ENCODE measurements at places on chromosomes 3 and 15.

- no peak for DNase-seq
Measured at GRCh38 chr15:71538181-71538580, 272.2 kb upstream of the NR2E3 start.

DNA sequence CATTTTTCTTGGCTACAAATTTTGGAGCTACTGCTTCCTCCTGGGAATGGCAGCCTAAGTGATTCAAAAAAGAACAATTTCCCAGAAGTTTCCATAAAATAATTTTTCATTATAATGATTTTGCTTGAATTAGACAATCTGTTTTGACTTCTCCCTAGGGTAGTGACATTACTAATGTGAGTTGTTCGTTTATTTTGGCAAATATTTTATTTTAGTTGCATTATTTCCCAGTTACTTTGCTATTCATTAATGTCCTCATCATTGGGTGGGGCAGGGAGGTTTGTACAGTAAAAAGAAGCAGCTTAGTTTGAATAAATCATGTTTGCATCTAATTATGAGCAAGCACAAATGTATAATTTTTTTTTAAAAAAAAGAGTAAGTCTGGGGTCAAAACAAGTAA, 686.6 kb downstream of the ROBO2 start:
- DNase-seq = no peak

DNA sequence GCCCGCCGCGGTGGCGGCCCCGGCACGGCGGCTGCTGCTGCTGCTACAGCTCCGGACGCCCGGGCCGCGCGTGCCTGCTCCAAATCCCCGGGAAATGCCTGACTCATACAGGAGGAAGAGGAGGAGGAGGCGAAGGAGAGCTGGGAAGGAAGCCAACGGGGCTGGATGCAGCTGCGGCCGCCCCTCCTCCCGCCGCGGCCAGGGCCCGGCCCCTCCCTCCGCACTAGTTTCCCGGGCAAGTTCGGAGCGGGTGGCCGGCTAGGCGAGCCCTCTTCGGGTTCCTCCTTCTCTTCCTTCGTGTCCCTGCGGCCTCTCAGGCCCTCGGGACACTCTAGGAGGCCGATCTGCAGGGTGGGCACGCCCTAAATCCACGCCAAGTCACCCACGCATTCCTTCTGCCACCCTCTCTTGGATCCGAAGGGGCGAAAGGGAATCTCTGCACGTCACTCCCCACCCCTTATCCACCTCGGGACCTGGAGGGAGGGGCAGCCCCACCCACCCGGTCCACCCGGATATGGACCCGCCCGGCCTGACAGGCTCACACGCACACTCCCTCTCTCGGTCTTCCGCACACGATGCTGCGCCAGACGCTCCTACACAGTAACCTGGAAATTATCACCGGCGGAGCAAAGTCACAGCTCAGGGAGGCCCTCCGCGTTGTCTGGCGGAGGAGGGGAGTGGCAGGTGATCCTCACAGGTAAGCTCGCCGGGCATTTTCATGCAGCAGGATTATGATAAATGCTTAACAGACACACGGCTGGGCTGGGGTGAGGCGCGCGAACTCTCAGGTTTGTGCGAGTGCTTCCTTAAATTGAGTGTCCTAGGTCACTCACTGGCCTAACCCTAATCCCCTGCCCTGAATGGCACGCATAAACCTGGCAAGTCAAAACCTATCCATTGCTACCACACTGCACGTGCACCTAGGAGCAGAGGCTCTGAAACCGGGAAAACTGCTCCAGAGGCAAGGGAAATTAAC, at the start of the genes OSBPL10 and ZNF860:
Gene OSBPL10, minus strand, starts transcription at position 57 of the 976 bp plus-strand sequence. CDS start 83 bp downstream, outside the sequence.
Gene ZNF860, plus strand, starts transcription at position 545 of the 976 bp plus-strand sequence. CDS start 7,330 bp downstream, outside the sequence.
- DNase-seq = peak; percentile 54

DNA sequence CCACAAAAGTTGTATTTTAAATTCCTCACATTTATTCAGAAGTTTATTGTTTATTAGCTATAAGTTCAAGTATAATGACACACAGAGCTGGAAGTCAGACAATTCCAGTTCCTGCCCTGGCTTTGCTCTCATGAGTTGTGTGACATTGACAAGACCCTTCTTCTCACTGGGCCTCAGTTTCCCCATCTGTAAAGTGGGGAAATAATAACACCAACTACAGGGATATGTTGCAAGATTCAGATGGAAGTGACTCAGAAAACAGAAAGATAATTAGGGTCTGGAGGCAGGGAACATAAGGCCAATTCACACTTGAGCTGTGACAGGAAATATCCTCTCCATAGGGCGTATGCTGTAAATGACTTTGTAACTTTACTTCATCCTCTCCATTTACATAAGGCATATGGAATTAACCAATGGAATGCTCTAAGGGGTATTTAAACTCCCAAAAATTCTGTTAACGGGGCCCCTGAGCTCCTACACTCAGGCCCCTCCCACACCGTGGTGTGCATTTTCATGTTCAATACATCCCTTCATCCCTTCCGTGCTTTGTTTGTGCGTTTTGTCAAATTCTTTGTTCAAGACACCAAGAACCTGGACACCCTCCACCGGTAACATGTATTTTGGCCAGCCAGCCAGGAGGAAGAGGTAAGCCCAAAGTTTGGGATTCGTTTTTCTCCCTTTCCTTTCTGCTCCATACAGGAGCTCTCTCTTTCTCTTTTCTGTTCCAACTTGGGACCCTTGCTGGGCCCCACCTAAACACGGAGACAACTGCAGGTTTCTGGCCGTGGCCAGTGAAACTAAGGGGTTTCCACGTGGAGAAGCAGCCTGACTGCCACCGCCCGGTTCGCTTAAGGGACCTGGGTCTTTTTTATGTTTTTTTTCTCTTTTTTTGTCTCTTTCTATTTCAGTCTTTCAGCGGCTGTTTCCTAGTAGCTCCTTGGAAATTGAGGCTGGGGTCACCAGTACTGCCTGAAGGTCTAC, 16.9 kb downstream of the CYP11A1 start:
- DNase-seq = no peak

GRCh38 chr3:49807431-49808114, 4.5 kb downstream of the INKA1 start:
- DNase-seq = no peak

DNA sequence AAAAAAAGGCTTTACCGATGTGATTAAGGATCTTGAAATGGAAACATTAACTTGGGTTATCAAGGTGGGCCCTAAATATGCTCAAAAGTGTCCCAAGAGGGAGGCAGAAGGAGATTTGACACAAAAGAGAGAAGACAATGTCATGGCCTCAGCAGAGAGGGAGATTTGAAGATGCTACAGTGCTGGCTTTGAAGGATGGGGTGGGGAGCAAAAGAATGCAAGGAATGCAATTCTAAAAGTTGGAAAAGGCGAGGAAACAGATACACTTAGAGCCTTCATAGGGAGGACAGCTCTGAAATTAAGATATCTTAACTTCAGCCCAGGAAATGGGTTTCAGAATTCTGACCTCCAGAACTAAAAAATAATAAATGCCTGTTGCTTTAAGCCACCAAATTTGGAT, 314.5 kb upstream of the CCDC54 start:
- DNase-seq = no peak

GRCh38 chr15:88748081-88748480, 55.2 kb upstream of the ACAN start:
- DNase-seq = no peak

DNA sequence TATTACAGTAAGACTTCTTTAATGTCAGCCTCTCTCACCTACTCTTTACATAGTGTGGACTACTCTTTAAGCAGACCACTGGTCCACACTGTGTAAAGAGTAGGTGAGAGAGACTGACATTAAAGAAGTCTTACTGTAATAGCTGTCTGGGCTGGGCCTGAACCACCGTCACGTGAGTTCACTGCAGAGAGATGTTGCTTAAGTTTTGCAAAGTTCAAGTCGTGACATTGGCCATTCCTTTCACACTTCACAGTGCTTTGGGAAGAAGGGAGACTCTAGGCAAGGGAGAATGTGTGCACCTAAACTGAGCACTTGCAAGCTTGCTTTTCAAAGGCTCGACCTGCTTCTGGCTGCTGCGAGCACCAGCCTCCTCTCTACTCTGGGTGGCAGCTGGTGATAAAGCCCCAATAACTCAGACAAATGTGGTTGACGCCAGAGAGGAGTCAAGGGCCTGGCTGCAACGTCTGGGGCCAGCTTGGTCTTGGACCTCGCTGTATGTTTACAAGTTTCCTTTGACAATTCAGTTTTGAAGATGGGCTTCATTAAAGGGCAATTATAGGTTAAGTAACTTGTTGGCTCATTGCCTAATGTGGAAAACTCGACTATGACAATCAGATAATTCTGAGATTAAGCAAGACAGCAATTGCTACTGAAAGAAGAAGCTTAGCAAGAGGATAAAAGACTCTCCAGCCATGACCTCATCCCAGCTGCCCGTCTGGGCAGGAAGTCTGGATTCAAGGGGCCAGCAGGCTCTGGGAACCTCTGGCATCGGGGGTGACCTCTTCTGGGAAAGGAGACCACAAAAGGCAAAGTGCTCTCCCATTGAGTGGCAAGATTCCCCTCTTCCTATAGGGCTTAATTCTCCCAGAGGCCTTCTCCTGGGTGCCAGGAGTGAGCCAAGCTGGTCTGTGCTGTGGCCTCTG, 242.1 kb upstream of the TLE3 start:
- no peak for DNase-seq

DNA sequence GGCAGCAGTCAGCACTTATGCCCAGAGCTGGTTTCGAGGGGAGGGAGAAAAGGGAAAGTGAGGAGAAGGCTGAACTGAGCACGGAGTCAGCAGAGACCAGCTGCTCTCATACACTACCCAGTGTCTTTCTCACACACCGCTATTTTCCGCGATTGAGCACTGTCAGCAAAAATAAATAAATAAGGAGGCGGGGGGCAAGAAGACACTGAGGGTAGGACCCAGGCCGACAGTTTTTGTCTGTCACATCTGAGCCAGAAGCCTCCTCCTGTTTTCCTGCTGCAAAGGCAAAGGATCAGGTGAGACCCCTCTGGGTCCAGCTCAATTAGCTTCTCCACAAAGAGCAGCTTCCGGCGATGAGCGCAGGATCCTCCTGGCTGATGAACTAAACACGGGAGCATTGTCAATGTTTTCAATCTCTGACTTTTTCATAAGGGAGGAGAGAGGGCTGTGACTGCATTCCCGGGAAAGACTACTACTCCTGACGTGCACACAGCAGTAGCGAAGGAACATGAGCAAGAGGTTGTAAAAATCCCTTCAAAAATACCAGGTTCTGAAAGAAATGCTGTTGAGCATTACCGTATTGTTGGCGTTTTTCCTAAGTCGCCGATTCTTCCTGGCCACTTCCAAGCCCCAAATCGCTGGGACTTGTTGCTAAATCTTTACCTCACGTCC, 1.3 kb downstream of the FRMD5 start:
- DNase-seq = peak; percentile 22

DNA sequence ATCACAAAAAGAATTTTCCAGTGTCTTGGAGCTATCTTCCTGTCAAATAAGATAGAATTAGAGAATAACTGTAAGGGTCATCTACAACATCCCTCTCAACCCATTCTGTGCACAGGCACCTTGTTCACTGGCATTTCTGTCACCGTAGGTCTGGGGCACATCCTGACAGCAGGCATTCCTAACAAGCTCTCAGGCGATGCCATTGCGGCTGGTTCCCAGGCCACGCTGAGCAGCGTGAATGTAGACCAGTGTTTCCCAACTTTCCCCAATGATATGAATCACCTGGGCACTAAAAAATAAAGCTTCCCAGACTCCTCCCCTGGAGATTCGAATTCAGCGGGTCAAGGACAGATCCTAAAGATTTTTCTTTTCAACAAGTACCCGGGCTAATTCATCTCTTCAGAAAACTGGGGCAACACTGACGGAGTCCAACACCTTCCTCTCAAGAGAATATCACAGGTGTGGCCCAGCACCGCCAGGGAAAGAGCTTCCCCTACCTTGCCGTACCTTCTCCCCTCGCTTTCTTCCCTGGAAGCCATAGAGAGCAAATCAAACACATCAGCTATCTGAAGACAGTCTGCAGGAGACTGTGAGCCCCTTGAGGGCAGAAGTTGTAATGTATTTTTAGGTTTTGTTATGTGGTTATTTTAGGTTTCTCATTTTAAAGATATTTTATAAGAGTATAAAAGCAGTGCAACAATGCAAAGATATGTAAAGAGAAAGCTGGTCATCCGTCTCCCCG, 143.4 kb downstream of the LIPC start:
- DNase-seq = no peak

DNA sequence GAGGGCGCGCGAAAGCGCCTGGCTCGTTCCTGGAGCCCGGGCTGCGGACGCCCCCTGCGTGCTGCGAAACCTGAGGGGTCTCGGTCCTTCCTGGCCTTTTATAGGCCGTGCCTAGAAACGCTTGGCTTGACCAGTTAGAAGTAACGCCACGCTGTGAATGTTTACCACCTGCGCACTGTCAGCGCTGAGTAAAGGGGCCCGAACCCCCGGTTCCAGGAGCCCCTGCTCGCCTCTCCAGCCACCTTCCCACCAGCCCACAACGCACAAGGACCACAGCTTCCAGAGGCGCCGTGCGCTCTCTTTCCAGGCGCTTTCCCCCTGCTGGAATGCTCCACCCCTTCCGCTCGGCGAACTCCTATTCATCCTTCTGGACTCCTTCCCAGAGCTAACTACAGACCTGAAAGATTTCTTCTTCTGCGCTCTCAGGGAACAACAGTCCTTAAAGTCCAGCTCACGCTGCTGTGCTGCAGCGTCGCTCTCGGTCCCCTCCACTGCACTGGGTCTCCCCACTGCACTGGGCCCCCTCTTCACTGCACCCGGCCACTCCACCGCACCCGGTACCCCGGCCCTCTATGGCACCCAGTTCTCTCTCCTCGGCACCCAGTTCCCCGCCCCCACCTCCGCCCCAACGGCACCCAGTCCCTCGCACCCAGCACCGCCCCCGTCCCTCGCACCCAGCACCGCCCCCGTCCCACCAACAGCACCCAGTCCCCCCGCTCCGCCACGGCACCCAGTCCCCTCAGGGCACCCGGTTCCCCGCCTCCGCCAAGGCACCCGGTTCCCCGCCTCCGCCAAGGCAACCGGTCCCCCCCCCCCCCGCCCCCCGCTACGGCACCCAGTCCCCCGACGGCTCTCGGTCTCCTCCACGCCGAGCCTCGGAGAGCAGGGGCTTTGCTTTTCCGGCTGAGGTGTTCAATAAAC, 69.8 kb downstream of the SQOR start:
- DNase-seq = no peak

GRCh38 chr15:92123962-92124656, 269.6 kb upstream of the ST8SIA2 start:
- DNase-seq = peak; percentile 71

DNA sequence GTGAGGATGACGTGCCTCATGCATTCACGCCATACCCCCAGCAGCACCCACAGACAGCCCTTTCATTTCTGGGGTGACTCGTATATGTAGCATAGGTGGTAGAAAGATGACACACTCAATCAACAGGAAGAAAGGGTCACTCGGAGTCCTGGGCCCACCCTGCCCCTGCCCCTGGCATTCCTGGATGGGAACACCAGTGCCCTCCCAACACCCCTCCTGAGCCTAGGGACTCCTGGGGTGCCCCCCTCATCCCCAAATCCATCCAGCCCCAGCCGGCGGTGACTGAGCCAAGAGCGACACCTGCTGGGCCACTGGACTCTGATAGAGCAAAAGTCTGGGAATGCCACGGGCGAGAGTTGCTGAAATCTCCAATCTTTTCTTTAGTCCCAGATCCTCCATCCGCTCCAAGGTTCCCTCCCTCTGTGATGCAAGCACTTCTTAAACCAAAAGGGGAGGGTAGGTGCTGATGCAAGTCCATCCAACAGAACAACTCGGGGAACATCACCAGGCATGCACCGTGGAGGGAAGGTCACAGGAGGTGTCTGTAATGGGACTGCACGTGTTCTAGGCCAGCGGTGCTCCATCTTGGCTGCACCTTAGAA, 31.1 kb downstream of the ACAN start:
- DNase-seq = peak; percentile 3

Measured in hippocampal formation (tissue), 2 donors.